ENCODE measurements at places on chromosomes 16 and 17. TPM values are rescaled to one million over a fixed set of nuclear protein-coding genes. Genes with fewer than 3 reads are reported as not detected.

SCARF1 gene
- total RNA-seq, result 31.6 TPM

NUDT7 gene
- total RNA-seq, result 12.1 TPM

KRT9 gene
- total RNA-seq, result not detected

DNA sequence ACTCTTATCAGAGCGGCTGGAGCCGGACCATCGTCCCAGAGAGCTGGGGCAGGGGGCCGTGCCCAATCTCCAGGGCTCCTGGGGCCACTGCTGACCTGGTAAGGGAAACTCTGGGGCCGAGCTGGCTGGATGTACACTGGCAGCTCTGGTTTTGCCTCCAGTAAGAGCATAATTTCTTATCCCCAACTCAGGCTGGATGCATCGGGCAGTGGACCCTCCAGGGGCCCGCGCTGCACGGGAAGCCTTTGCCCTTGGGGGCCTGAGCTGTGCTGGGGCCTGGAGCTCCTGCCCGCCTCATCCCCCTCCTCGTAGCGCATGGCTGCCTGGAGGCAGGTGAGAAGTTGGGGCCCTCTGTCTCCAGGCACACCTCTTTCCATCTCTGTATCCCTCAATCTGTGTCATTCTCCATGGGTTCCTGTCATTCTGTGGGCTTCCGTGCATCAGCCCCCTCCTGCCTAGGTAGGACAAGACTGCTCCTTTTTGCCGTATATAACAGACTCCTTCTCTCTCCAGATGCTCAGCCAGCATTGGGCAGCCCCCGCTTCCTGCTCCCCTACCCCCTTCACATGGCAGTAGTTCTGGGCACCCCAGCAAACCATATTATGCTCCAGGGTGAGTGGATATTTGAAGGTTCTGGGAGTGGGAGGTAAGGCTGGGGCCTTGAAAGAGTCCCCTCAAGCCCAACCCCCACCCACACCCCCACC lies 9.4 kb upstream of the TMEM88 start:
- no peaks in the 10 kb centered on the region for H3K4me1 ChIP-seq
- H3K27me3 ChIP-seq, result no peaks in the 10 kb centered on the region
- H3K4me3 ChIP-seq, result no peak overlapping the region
- DNase-seq, result peak; percentile 70
- H3K27ac ChIP-seq, result peak overlapping the region; percentile 71

- H3K36me3 ChIP-seq, result no peaks in the 10 kb centered on the region
- no peaks in the 10 kb centered on the region for H3K4me1 ChIP-seq
Measured at GRCh38 chr16:87393680-87394055, 1.5 kb downstream of the MAP1LC3B start.

- DNase-seq, result no peak
- H3K4me3 ChIP-seq, result no peak overlapping the region
- no peaks in the 10 kb centered on the region for H3K4me1 ChIP-seq
- no peaks in the 10 kb centered on the region for H3K27me3 ChIP-seq
Measured at GRCh38 chr16:86819533-86819892, 241.2 kb downstream of the FOXL1 start.

GRCh38 chr16:50011707-50012106 lies 13.3 kb upstream of the CNEP1R1 start:
- H3K27me3 ChIP-seq, result no peaks in the 10 kb centered on the region
- no peak overlapping the region for H3K27ac ChIP-seq
- no peaks in the 10 kb centered on the region for H3K4me1 ChIP-seq
- DNase-seq, result no peak
- no peak overlapping the region for H3K4me3 ChIP-seq
- no peaks in the 10 kb centered on the region for H3K36me3 ChIP-seq

DNA sequence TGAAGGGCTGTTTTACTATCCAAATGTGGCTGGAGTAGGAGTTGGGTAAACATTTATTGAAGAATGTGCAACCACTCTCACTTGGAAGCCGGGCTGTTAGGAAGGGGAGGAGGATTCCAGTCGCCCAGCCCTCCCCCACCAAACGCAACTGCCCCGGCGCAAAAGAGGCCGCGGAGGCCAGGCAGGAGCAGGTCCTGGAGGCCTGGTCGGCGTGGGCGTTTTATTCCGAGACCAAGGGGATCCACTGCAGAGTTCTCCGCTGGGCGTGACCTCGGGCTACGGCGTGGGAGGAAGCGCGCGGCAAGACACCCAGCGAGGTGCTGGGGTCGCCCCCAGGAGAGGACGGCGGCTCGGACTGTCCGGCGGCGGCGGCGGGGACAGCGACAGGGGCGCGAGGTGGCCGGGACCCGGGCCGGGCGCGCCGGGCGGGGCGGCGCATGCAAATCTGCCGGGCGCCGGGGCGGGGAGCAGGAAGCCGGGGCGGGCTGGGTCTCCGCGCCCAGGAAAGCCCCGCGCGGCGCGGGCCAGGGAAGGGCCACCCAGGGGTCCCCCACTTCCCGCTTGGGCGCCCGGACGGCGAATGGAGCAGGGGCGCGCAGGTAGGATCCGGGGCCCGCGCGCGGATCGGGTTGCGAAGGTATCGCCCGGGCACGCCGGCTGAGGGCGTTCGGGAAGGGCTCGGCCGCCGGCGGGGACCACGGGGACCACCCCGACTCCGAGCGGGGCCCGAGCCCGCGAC lies at the start of gene IL4R:
Gene IL4R (plus strand): TSS at position 553 of the 739 bp plus-strand sequence. CDS start 26,230 bp downstream, outside the sequence.
- no peaks in the 10 kb centered on the region for H3K4me1 ChIP-seq
- peak within 1 kb of the TSS; percentile 36 for H3K27ac ChIP-seq

DNA sequence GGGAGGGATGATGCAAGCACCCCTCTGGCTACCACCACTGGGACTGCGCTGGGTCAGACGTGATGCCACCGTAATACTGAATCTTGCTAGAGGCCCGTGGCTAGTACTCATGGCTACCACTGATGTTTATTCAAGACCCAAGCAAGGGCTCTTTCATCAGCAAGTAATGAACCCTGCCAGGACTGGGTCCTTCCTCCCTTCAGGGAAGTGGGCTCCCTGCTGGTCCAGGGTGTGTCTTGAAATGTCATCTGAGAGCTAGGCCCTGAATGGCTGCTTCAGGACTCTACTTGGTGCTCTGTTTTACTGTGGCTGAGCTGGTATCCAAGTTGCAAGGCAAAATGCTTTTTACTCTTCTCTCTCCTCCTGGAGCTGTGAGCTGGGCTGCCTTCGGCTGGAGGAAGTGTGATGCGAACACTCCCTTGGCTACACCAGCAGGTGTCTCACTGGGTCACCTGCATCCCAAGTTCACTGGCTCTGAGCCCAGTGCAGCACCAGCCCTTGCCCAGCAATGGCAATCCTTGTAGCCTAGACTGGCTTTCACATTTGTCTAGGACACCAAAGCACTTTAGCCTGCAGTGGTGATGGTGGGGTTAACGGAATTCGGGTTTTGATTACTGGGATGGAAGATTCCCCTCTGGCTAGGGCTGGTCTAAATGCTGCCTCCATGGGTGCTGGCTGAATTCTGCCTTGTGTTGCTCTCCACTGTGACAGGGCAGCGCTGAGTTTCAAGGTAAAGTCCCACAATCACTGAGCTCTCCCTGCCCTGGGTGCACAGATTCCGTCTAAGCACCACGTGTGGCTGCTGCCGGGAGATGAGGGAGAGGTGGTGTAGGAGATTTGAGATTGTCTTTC lies 98.6 kb downstream of the USP22 start:
- H3K36me3 ChIP-seq, result no peaks in the 10 kb centered on the region
- no peak for DNase-seq
- H3K4me1 ChIP-seq, result no peaks in the 10 kb centered on the region
- H3K27me3 ChIP-seq, result no peaks in the 10 kb centered on the region
- H3K27ac ChIP-seq, result no peak overlapping the region

DNA sequence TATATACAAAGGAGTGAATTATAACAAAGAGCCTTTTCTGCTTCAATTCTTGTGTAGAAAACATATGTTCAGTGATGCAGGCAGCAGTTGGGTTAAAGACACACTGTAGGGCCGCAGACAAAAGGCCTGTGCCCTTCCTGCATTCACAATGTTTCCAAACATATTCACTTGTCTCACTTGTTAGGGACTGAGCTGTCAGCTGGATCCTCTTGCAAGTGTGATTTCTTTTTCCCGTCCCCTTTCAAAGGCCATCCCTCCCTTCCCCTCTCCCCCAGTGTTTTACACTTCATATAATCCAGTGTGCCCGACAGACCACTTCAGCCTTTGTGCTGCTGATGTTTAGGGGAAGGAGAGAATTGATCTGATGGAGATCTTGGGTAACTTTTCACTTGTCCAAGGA lies 217.0 kb downstream of the FTO start:
- no peak for DNase-seq
- no peaks in the 10 kb centered on the region for H3K36me3 ChIP-seq
- H3K27ac ChIP-seq, result no peak overlapping the region
- no peak overlapping the region for H3K4me3 ChIP-seq
- H3K4me1 ChIP-seq, result no peaks in the 10 kb centered on the region
- no peaks in the 10 kb centered on the region for H3K27me3 ChIP-seq

- H3K36me3 ChIP-seq, result no peaks in the 10 kb centered on the region
- no peak for DNase-seq
- H3K27me3 ChIP-seq, result no peaks in the 10 kb centered on the region
- H3K27ac ChIP-seq, result no peak overlapping the region
- H3K4me1 ChIP-seq, result no peaks in the 10 kb centered on the region
Measured at GRCh38 chr16:28288114-28288513, 4.2 kb upstream of the SBK1 start.

GRCh38 chr16:10539236-10539635 lies 41.2 kb downstream of the EMP2 start:
- H3K36me3 ChIP-seq, result no peaks in the 10 kb centered on the region
- H3K27ac ChIP-seq, result no peak overlapping the region
- peak; percentile 2 for DNase-seq
- no peaks in the 10 kb centered on the region for H3K27me3 ChIP-seq

- H3K27me3 ChIP-seq, result no peaks in the 10 kb centered on the region
- no peaks in the 10 kb centered on the region for H3K36me3 ChIP-seq
- peak; percentile 99 for DNase-seq
Measured at GRCh38 chr16:16021988-16022682, 72.7 kb downstream of the ABCC1 start.

GRCh38 chr17:83203073-83203471 lies 123.7 kb downstream of the METRNL start:
- no peaks in the 10 kb centered on the region for H3K4me1 ChIP-seq
- no peak overlapping the region for H3K4me3 ChIP-seq
- DNase-seq, result peak; percentile 87
- H3K36me3 ChIP-seq, result no peaks in the 10 kb centered on the region
- no peak overlapping the region for H3K27ac ChIP-seq

- H3K4me3 ChIP-seq, result peak overlapping the region; percentile 63
- no peaks in the 10 kb centered on the region for H3K27me3 ChIP-seq
- peak overlapping the region; percentile 34 for H3K27ac ChIP-seq
- no peaks in the 10 kb centered on the region for H3K36me3 ChIP-seq
Measured at GRCh38 chr17:6641247-6641863, 495 bp downstream of the TXNDC17 start.

GRCh38 chr16:60882816-60883215 lies 1153.4 kb downstream of the CDH8 start:
- H3K4me1 ChIP-seq, result peaks cover 1% of the 10 kb centered on the region
- H3K4me3 ChIP-seq, result no peak overlapping the region
- no peak overlapping the region for H3K27ac ChIP-seq
- no peaks in the 10 kb centered on the region for H3K27me3 ChIP-seq
- DNase-seq, result no peak

DNA sequence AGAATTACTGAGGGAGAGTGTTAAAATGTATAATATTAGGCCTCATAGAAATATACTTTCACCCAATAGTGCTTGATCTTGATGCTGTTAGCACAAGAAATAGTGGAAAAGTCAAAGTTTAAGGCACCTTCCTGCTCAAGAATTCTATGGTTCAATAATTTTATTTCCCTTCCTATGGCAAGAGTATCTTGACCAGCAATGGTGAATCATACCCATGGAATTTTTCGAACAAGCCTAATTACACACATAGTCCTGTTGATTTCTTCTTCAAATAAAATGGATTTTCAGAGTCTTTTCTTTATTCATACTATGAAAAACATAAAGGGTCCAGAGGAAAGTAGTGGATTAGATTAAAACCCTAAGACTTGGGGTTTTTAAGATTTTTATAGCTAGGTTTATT lies 810.6 kb downstream of the CDH11 start:
- H3K27ac ChIP-seq, result no peak overlapping the region
- DNase-seq, result no peak
- no peaks in the 10 kb centered on the region for H3K36me3 ChIP-seq
- no peaks in the 10 kb centered on the region for H3K4me1 ChIP-seq
- H3K4me3 ChIP-seq, result no peak overlapping the region

DNA sequence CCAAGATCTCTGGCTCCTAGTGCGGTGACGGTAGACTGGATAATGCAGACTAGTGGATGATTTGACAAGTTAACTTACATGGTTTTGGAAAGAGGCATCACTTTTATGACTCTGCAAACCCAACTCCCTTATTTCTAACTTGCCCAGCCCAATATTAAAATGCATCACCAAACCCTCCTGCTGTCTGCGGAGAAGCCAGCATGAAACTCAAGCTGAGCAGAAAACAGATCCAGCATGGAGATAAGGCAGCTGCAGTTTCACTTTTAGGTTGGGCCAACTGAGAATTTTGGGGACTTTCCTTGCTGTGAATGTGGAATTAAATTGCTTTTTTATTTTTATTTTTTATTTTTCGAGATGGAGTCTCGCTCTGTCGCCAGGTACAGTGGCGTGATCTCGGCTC lies 27.8 kb downstream of the CDH1 start:
- H3K4me1 ChIP-seq, result no peaks in the 10 kb centered on the region
- no peak for DNase-seq
- H3K4me3 ChIP-seq, result no peak overlapping the region
- no peaks in the 10 kb centered on the region for H3K36me3 ChIP-seq
- no peak overlapping the region for H3K27ac ChIP-seq

GRCh38 chr16:50765260-50765659 lies 23.4 kb downstream of the CYLD start:
- no peak for DNase-seq
- no peak overlapping the region for H3K4me3 ChIP-seq
- H3K4me1 ChIP-seq, result no peaks in the 10 kb centered on the region
- no peaks in the 10 kb centered on the region for H3K27me3 ChIP-seq
- no peak overlapping the region for H3K27ac ChIP-seq

GRCh38 chr17:80104321-80104955 lies 3.1 kb downstream of the GAA start:
- no peak overlapping the region for H3K4me3 ChIP-seq
- no peaks in the 10 kb centered on the region for H3K4me1 ChIP-seq
- no peaks in the 10 kb centered on the region for H3K27me3 ChIP-seq
- H3K27ac ChIP-seq, result no peak overlapping the region
- DNase-seq, result peak; percentile 35
